Calu3 (cell line): ENCODE measurements at places on chromosomes 2 and 18.

GRCh38 chr2:189500456-189501160 is 59.3 kb downstream of the WDR75 start:
- no peak for DNase-seq

GRCh38 chr2:240814946-240815760 is 4.9 kb downstream of the KIF1A start:
- no peak for DNase-seq

GRCh38 chr2:1661891-1662605 is 82.3 kb downstream of the PXDN start:
- no peak for DNase-seq

- no peak for DNase-seq
Observed at GRCh38 chr2:237236188-237236587, 150.5 kb downstream of the COPS8 start.

- DNase-seq = no peak
Observed at GRCh38 chr2:7430421-7430868, 513.2 kb downstream of the RNF144A start.

- no peak for DNase-seq
Observed at GRCh38 chr18:8847066-8847755, 141.9 kb downstream of the MTCL1 start.

DNA sequence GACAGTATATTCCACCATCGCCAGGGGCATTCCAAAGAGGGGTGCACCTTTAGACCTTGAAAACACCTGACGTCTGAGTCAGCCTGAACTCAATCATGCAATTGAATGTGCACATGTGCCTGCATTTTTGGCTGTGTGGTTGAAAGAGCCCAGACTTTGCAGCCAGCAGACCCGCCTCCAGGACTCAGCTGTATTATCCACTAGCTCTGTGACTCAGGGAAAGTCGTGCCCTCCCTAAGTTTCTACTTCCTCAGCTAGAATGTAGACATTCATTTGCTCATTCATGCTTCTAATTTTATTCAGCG is 94.2 kb downstream of the LRRC30 start:
- no peak for DNase-seq

- no peak for DNase-seq
Observed at GRCh38 chr18:58887613-58887963, 22.9 kb downstream of the ZNF532 start.

GRCh38 chr18:51653507-51654213 is 456.2 kb upstream of the MEX3C start:
- DNase-seq = no peak

DNA sequence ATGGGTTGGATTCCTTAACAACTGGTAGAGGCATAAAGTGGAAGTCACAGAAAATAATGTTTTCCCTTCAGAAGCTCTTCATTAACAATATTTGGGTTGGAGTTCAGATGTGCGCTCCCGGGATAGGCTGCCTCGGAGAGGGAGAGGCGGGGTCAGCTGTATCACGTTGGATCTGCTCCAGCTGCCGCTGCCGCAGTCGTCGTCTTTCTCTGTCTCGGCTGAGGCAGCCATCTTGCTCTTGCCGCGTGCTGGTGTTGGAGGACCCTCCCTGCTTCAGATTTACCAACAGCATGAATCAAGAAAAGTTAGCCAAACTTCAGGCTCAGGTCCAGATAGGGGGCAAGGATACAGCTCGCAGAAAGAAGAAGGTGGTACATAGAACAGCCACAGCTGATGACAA is 35.1 kb downstream of the TANC1 start:
- DNase-seq = no peak

DNA sequence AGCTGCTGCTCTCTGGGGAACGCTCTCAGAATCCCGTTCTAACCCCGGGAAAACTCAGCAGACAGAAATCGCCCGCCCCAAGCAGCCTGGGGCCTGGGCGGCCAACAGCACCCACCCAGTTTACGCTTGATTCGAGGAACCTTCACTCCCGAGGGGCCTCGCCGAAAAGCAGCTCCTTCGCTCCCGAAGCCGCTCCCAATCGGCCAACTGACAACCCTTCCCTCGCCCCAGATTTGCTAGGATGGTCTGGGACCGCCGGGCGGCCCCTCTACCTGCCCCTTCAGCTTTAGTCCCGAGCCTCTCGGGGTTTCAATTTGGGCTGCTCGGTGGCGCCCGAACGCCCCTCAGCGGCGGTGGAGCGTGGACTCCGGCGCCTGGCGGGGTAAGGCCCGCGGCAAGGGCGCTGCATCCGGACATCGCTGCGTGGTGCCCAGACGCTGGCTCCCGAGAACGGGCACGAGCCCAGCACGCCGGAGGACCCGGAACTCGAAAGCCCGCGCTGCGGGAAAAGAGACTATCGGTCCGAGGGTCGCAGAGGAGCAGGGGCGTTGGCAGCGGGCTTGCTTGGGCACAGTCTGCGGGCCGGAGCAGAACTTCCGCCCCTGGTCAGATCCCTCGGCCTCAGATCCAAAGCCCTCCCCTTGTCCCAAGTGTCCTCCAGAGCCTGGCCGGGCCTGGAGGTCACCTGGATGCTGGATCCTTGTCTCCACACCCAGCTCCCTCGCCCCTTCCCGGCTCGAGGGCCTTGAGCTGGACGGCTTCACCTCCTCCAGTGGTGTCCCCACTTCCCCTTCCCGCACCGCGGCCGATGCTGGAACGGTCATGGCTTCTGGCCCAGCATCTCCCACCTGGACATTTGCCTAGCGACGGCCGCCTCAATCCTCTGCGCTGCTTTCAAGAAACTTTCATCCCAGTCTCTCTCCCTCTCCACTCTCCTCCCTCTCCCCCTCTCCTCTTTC is 3.0 kb upstream of the OTX1 start:
- DNase-seq = no peak

DNA sequence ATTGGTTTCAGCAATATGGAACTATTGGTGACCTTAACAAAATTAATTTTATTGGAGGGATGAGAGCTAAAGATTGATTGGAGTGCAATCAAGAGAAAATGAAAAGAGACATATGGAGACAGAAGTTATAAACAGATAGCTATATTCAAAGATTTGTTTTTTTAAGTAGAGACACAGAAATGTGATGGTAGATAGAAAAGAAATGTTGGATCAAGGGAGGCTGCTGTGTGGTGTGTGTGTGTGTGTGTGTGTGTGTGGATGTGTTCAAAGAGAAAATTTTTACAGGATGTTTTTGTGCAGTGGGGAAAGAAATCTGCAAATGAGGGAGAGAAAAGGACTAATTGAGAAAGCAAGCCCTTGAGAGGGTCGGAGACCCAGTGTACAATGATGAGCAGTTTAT is 249.5 kb upstream of the SPHKAP start:
- DNase-seq = no peak

DNA sequence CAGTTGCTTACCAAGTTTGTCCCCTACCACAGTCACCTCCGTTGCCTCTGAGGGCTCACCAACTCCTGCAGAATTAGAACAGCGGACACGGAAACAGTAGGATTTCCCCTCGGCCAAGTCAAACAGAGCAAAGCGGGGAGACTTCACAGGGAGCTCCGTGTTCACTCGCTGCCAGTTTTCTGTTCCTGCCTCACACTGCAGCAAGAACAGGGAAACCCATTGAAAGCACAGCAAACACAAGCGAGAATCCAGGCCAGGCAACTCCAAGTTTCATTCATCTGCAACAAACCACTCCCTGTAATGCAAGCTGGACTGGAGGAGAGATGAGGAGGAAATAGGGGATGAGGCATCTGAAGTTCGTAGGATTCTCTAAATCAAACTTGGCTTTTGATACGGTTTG is 84.2 kb downstream of the MYOM1 start:
- no peak for DNase-seq

DNA sequence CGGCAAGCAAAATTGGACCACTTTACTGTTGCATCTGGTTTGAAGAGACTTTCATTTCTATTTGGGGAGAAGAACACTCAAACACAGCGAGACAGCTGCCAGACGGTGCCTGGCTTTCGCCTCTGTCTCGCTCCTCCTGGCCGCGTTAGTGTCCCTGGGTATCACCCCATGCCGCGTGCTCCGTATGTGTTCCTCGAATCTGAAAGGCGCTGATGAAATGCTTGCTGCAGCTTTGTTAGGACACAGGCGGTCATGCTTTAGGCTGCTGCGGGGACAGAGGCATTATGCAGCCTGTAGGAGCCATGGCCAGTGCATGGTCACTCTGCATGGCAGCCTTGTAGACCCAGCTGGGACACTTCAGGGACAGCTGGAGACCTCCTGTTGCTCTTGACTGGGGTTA is 53.9 kb downstream of the LDLRAD4 start:
- no peak for DNase-seq

DNA sequence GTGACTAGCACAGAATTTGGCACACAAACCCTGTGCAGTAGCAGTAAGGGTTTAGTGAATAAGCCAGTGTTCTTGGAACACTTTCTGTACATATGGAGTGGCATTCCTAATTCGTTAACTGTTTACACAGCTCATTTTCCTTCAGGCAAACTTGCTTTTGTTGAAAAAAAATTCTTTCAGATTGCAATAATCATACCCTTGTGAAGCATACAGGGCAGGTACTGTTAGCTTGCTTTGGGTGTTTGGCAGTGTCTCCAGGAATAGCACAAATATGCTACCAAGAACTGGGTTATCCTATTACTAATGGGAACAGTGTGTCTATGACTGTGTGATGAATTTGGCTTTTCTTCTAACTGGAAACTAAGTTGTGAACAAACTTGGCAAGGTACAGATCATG is 33.4 kb downstream of the UGP2 start:
- no peak for DNase-seq

DNA sequence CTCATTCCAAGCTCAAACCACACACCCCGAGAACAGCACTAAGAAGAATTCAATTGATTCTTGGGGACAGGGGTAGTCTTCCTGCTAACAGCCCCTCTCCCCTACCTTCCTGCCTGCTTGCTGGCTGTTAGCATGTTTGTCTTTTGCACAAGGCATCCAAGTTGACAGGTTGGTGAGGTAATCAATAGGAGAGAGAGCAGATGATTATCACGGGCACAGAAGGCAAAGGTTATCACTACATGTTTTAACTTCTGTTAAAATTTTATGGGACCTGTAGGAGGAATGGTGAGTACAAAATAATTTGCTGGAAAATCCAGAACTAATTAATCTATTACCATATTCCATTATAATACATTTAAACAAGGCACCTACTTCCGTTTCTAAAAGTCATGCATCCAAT is 442.1 kb upstream of the TCF4 start:
- no peak for DNase-seq

DNA sequence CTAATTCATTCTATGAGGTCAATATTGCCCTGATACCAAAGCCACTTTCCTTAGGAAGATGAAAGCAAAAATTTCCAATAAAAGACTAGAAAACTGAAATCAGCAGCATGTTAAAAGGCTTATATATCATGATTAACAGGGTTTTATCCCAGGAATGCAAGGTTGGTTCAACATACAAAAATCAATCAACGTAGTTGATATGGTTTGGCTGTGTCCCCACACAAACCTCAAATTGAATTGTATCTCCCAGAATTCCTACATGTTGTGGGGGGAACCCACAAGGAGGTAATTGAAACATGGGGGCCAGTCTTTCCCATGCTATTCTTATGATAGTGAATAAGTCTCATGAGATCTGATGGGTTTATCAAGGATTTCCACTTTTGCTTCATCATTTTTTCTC is 11.7 kb upstream of the ABCB11 start:
- DNase-seq = no peak

GRCh38 chr18:76980663-76981395 is 151.8 kb downstream of the MBP start:
- DNase-seq = no peak

GRCh38 chr2:5826979-5827655 is 134.9 kb downstream of the SOX11 start:
- DNase-seq = no peak
